A172 (cell line): ENCODE measurements at places on chromosomes 13 and 19. TPM values are rescaled to one million over a fixed set of nuclear protein-coding genes. Genes with fewer than 3 reads are reported as not detected.

GRK1 gene
- total RNA-seq = not detected in 2 replicates

TPTE2 gene
- not detected in 2 replicates for total RNA-seq

LIPE gene
- total RNA-seq = 1.2 TPM in 1 of 2 replicates, not detected in the other

PCP2 gene
- not detected in 2 replicates for total RNA-seq

NLRP5 gene
- 0.24 TPM in 1 of 2 replicates, not detected in the other for total RNA-seq

UPF3A gene
- 28.8 and 34.6 TPM in 2 replicates for total RNA-seq

CRX gene
- total RNA-seq = not detected in 2 replicates

PSG4 gene
- 75.6 and 84.3 TPM in 2 replicates for total RNA-seq

FGF9 gene
- not detected in 2 replicates for total RNA-seq

ERICH6B gene
- not detected in 2 replicates for total RNA-seq

KLF1 gene
- not detected in 2 replicates for total RNA-seq

- DNase-seq = no peak
Measured at GRCh38 chr19:56112313-56112709, 8.8 kb downstream of the ZNF787 start.

GRCh38 chr19:45322744-45323281 lies at the start of gene CKM:
TSS of gene CKM (minus strand) at chr19:45322875. CDS start at chr19:45319713, 3,162 bp downstream.
- DNase-seq = no peak

GRCh38 chr19:47494211-47494547 lies 10.2 kb upstream of the KPTN start:
- DNase-seq = no peak

- DNase-seq = no peak
Measured at GRCh38 chr13:64314331-64314730, 2898.7 kb upstream of the PCDH20 start.

- no peak for DNase-seq
Measured at GRCh38 chr19:32649751-32650150, 25.2 kb downstream of the ANKRD27 start.

- DNase-seq = no peak
Measured at GRCh38 chr19:3471954-3472655, 8.2 kb downstream of the SMIM24 start.

- DNase-seq = no peak
Measured at GRCh38 chr13:99281811-99282263, 23.7 kb upstream of the GPR18 start.

GRCh38 chr19:4754248-4754647 lies 30.6 kb upstream of the DPP9 start:
- DNase-seq = no peak

DNA sequence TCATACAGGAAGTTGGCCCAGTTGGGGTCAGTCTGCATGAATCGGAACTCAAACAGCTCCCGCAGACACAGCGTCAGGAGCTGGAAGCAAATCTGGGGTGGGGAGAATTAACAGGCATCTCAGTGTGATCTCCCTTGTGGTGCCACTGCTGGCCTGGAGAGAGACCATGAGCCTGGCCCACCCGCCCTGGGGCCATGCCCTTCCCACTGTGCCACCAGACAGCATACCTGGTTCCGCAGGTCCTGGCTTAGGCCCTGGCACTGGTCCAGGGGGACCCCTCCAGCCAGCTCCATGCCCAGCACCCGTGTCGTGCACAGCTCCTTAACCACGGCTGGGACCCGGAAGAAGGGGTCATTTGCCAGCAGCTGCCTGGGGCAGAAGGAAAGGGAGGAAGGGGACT lies 9.6 kb upstream of the NUMBL start:
- no peak for DNase-seq

- no peak for DNase-seq
Measured at GRCh38 chr13:70585109-70585508, 476.9 kb upstream of the KLHL1 start.

GRCh38 chr19:38336638-38337359 lies 1.2 kb downstream of the CATSPERG start:
- peak; percentile 92 for DNase-seq

- no peak for DNase-seq
Measured at GRCh38 chr13:39957868-39958677, 302.6 kb downstream of the COG6 start.

- no peak for DNase-seq
Measured at GRCh38 chr13:39821977-39822376, 166.5 kb downstream of the COG6 start.

- DNase-seq = no peak
Measured at GRCh38 chr13:30333616-30334015, 26.3 kb upstream of the KATNAL1 start.

GRCh38 chr19:18269070-18269723 lies 5.1 kb downstream of the IQCN start:
- no peak for DNase-seq

DNA sequence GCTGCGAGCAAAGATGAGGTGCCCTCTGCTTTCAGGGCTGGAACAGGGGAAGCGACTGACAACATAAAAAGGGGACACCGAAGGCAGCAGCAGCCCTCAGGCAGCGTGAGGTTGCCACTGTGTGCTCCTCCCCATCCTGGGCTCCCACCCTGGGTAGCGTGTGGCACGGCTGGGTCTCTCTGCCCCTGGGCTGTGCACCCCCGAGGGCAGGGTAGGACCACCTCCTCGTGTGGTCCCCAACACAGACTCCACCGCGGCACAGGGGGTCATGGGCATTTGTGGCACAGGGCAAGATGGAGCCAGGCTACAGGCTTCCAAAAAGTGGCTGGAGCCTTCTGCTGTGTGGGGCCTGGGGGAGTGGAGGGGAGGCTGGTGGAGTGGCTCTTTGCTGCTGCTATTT lies 6.5 kb upstream of the RSPH6A start:
- no peak for DNase-seq

GRCh38 chr19:45443462-45444317 lies 20.0 kb upstream of the ERCC1 start:
- peak; percentile 80 for DNase-seq

DNA sequence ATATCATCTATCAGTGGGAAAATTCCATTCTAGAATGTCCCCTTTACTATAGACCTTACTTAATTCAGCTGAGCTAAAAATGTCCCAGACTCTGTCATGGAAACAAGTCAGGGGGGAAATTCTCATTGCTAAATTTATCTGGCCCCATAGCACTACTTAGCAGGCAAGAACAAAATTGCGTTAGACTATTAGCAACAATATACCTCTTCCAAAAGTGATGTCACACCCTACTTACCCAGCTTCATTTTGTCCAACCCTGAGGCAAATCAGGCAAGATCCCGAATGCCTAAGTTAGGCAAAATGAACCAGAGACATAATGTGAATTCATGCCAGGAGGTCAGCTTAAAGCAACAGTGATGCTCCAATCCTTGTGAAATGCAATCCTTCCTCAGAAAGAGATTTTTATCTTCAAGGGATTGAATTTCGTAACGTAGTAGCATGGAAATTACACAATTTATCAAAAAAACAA lies 93.7 kb downstream of the FRY start:
- DNase-seq = no peak

- DNase-seq = no peak
Measured at GRCh38 chr19:13064092-13064489, 38.6 kb downstream of the LYL1 start.

GRCh38 chr13:80924596-80924995 lies 583.7 kb upstream of the SPRY2 start:
- DNase-seq = peak; percentile 29

GRCh38 chr13:47859165-47859564 lies 141.9 kb downstream of the SUCLA2 start:
- DNase-seq = no peak

DNA sequence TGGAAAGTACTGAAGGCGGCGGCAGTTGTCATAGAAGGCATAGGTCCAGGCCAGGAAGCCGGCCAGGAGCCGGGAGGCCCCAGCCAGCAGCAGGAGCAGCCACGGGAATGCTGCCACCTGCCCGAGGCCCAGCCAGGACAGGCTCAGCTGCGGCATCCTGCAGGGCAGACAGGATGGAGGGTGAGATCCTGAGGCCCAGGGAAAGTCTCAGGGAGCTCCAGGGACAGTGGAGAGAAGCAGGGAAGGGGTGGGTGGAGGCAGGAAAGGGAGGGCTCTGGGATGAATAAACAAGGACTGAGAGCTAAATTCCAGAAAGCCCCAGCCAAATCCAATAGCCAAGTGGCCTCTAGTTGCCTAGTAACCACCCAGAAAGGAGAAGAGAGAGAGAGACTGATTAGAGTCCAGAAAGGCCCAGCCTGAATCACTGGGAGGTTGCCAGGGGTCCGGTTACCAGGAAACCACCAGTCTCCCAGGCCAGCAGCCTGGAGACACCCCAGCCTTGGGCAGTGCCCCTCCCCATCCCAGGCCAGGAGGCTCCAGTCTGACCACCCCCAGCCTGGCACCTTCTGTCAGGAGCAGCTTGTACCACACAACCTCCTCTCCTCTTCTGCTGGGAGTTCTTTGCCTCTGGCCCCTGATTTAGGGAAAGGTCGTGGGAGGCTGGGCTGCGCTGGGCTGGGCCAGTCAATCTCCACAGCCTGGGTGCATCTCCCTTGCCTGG lies 7.5 kb upstream of the OR10H5 start:
- peak; percentile 93 for DNase-seq
